ENCODE measurements at places on chromosomes 7 and 10.

DNA sequence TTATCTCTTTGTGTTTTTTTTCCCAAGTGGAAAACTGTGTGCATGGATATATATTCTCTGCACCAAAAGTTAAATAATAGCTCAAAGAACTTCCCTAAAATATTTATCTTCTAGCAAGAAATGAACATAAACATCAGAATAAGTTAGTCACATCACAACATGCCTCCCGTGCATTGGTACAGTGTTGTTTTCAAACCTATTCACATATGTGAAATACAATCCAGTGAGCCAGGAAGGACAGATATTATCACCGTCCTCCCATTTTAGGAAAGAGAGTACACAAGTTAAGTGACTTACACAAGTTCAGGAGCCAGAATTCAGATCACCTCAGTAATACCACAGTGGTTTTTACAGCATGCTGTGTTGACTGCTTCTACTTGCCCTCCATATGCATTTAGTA lies 22.2 kb downstream of the ARMH3 start:
- DNase-seq, result no peak

DNA sequence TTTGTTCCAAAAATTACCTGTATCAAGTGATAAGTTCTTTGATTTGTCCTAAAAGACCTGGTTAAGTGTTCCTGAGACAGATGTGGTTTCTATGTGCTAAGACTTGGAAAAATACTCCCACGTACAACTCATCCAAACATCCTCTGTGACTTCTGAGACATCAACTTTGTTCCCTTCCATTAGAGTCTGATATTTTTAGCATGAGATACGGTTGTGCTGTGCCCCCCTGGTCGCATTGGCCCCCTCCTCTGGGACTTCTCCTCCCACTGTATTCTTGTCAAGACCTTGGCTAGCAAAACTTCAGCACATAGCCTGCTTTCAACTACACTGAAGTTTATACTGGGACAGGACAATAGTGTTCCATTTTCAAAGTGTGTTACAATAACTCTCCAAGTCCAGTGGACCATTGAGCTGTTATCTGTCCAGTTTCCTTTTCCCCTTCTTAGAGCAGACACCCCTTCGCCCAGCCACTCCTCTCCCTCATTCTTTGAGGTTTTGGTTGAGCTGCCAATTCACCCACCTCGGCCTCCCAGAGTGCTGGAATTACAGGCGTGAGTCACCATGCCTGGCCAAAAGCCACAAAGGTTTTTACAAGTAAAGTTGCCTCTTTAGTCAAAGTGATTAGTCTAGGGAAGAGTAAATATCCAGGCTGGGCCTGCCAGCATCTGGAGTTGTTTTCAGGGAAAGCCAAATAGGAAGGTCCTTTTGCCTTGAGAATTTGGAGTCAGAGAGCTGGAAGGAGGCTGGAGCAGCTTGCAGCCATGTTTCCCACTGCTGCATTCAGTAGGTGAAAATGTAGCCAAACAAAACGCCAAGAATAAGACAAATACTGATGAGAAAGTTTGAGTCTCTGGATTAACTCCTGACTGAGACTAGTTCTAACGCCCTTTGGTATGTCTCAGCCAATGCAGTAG lies 17.8 kb upstream of the PDLIM1 start:
- no peak for DNase-seq

DNA sequence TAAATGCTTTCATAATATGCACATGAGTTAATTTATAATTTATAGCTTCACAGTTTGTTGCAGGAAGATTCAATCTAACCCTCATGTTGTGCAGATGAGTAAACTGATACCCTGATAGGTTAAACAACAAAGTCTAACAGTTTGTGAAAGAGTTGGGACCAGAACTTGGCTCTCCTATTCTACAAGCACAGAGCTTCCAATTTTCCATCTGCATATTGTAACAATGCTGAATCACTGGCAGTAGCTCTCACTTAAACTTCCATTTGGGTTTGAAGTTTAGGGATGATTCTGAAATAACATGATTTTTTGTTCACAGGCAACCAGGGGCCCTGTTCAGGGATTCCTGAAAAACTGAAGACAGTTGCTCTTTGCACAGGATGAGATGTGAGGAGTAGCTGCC lies 179.3 kb downstream of the XPNPEP1 start:
- no peak for DNase-seq

- DNase-seq, result no peak
Measured at GRCh38 chr7:115775981-115776380, 254.6 kb downstream of the TFEC start.

DNA sequence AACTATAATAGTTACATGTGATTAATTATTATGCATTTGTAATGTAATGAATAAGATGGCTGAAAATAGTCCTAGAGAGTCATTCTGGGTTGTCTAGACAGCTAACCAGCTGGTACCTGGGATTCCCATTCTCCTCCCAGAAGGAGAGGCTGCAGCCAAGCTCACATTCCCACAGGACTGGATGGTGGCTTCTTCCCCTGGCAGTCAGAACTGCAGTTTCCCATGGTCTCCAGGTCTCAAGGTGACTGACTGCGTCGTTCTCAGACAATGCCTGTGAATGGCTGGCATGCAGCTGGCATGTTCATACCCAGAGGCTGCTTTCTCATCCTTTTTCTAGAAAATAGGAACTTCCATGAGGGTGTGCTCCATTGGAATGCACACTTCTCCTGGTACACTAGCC lies 21.3 kb downstream of the TAS2R16 start:
- no peak for DNase-seq

DNA sequence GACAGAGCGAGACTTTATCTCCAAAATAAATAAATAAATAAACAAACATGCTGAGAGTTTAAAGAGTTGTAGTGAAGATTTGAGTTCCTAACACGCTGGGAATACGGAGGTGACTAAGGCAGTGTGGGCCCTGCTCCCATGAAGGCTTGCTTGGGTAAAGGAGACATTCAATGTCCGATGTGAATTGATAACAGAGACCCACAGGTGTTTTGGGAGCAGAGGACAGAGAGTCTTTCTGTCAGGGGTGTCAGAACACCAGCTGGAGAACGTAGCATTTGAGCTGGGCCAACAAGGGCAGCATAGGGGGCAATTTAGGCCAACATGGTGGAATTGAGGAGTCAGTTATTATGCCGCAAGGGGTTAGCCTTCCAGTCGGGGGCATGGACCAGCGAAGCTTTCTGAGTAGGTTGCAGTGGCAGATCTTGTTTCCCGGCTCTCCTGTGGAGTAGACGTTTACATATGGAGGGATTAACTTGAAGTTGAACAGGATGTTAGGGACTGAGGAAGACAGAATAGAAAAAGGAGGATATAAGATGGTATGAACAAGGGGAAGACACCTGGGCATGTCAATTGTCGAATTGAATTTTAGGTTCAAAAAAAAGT lies 5.6 kb downstream of the PROSER2 start:
- DNase-seq, result no peak

DNA sequence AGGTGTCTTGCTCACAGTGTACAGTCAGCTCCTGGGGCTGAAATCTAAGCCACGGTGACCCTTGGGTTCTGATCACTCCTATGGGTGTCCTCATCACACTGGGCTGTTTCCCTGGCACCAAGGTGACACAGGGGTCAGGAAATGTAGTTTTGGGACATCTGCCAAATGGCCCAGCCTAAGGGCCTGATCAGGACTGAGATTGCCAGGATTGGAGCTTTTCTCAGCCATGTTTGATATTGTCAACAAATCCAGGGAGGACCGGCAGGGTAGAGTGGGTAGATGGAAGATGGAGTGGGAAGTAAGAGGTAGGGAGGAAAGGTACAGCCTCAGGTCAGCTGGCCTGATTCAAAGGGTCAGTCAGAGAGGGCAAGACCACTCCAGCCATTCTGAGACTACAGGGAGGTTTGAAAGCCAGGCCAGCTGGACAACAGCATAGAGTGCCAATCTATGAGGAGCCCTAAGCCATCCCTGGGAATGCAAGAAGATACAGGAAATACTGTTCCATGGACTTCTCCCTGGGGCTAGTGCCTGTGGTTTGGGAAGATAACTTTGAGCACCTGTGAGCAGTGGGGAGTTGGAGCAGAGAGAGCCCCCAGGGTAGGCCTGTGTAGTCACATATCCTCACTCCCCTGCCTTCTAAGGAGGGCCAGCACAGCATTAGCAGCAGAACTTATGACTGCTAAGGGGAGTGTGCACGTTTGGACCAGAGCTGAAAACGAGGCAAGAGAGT lies 377.3 kb upstream of the ZMIZ1 start:
- no peak for DNase-seq

DNA sequence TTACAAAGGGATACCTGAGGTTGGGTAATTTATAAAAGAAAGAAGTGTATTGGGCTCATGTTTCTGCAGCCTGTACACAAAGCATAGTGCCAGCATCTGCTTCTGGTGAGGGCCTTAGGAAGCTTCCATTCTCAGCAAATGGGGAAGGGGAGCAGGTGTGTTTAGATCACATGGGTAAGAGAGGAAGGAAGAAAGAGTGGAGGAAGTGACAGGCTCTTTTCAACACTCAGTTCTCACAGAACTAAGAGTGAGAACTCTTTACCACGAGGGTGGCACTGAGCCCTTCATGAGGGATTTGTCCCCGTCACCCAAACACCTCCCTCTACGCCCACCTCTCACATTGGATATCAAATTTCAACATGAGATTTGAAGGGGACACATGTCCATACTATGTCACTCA lies 506 bp upstream of the FAM170B start:
- DNase-seq, result no peak

GRCh38 chr7:45187946-45188411 lies 30.4 kb downstream of the RAMP3 start:
- DNase-seq, result no peak

GRCh38 chr7:83119494-83119893 lies 43.2 kb downstream of the PCLO start:
- no peak for DNase-seq

GRCh38 chr10:124095096-124095495 lies 1.7 kb upstream of the CHST15 start:
- no peak for DNase-seq

DNA sequence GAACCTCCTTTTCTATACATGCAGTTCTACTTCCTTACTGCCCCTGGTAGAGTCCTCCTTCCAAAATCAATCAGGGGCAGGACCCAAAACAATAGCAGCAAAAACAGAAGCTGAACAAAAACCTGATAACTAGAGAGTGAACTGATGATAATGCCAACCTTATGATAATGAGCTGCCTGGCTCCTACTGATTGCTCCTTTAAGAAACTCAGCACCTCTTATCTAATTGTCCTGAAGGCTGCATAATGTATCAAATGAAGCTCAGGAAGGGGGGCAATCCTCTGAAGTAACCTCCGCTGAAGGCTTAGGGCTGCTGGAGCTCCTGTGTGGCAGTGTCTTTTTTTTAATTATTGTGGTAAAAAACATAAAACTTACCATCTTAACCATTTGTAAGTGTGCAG lies 257.0 kb downstream of the PHTF2 start:
- DNase-seq, result no peak

DNA sequence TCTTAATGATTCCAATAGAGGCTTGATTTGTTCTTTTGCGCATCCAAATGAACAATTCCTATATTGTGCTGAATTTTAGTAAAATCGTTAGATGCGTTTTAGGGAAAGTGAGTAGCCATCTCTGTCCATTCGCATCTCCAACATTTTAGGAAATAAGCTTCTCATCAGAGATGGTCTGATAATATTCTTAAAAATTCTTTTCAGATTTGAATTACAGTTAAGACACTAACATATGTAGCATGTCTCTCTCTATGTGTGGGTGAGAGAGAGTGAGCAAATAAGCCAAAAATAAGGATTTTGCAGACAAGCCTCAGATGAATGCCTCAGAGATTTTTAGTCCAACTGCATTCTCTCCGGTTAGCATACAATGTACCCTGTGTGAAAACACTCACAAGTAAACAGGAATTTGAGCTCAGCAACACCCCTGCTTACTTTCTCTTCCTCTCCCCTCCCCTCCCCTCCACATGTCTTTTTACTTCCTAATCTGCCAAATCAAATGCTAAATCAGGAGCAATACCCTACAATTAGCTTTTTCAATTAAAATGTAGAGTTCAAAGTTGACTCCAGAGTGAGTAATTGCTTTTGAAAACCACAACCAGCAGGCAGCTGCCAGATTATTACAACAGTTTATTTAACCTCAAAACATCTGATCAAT lies 354.4 kb downstream of the CRPPA start:
- no peak for DNase-seq

GRCh38 chr7:24827589-24827988 lies 70.3 kb upstream of the GSDME start:
- no peak for DNase-seq

- DNase-seq, result no peak
Measured at GRCh38 chr10:85224366-85224940, 896.1 kb downstream of the CCSER2 start.

GRCh38 chr7:71988201-71988600 lies 423.9 kb downstream of the CALN1 start:
- no peak for DNase-seq

DNA sequence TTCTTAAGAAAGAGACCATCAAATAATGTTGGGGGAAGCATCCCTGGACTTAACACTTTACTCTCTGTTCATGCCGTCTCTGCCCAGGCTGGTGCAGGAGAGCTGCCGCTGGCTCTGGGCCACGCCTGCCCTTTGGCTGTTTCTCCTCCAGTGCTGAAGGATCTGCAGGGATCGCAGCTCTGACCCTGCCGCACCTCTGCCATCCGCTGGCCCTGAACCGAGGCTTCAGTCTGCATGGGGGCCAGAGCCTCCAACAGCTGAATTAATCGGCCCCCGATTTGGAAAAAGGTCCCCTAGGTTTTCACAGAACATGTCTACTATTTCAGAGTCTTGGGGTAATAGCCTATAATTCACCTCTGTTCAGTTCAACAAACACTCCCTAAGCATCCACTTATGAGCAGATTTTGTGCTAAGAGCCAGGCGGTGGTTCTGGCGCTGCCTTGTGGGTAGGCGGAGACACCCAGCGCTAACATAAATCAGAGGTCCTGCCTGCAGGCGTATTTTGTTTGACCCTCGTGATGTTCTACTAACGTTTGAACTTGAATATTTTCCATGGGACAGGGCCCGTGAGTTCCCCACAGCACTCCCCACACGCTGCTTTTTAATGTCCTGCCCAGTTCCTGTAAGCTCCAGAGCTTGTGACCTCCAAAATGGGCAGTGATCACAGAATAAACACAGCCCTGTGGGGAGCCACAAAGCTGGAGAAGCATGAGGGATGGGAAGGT lies 99.0 kb downstream of the DYNC2I1 start:
- DNase-seq, result no peak

DNA sequence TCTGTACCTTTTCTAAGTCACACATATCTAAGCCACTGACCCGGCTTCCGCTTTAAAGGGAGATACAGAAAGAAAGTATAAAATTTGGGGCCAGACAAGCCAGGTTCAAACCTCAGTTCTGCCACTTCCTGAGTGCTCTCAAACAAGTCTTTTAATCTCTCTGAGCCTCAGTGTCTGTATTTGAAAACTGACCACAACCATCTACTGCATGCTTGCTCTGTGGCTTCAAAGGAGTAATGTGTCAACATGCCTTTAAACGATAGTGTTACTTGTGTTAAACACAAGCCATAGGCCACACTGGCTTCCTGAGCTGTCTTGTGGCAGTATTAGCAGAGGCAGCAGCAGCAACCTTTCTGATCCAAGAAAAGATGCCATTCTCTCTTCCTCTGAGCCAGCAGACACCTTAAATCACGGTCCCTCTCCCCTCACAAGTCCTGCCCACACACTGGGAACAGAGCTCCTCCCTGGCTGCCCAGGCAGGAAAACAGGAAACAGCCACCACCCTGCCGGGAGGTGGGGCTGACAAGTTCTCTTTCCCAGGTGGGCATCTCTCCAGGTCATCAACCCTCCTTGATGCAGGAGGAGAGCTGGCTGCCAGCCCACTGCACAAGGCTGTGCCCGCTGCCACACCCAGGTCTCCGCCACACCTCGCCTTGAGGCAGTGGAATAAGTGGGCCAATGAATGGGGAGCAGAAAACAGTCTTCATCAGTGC lies 10.7 kb downstream of the HIP1 start:
- no peak for DNase-seq

GRCh38 chr10:113801569-113801968 lies 50.1 kb downstream of the PLEKHS1 start:
- DNase-seq, result no peak
